ENCODE measurements at places on chromosomes 6 and 20.

DNA sequence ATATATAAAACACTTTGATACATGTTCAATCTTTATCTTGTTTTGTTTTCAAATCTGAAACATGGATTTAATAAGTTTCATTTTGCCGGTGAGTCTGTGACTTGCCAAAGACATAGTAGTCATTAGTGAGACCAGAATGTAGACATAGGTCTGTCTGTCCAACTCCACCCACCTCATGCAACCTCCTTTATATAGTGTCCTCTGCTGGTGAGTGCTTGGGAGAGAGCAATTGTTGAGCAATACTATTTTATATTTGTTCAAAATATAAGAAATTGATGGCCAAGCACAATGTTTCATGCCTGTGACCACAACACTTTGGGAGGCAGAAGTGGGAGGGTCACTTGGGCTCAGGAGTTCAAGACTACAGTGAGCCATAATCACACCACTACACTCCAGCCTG is 10.8 kb upstream of the LY86 start:
- DNase-seq = no peak

- DNase-seq = peak; percentile 47
Measured at GRCh38 chr20:38158701-38159351, 6.2 kb downstream of the TGM2 start.

GRCh38 chr6:41344876-41345275 is 9.5 kb downstream of the NCR2 start:
- no peak for DNase-seq

GRCh38 chr6:2831392-2831791 is 10.3 kb downstream of the SERPINB1 start:
- DNase-seq = no peak

- DNase-seq = peak; percentile 56
Measured at GRCh38 chr6:42452171-42453030, 675 bp upstream of the TRERF1 start.

GRCh38 chr6:159196430-159196975 is 27.3 kb downstream of the FNDC1 start:
- DNase-seq = no peak

DNA sequence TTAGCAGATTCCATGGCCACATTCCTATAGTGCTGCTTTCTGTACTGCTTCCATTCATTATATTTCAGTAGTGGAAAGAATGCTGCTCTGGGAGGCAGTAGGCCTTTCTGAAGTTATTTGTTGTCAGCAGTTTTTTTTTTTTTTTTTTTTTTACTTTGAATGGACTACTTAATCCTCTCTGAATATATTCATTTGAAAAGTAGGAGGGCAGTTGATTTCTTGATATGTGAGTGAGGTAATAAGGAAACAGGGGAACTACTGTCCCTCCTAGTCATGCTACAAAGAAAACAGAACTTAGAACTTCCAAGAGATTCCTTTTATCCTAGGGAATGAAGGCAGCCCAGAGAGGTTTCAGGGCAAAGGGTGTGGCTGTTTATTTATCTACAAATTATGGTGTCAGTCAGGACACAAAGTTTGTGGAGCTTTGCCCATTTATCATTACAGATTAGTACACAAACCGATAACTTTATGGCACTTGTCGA is 155.9 kb downstream of the JARID2 start:
- DNase-seq = no peak

DNA sequence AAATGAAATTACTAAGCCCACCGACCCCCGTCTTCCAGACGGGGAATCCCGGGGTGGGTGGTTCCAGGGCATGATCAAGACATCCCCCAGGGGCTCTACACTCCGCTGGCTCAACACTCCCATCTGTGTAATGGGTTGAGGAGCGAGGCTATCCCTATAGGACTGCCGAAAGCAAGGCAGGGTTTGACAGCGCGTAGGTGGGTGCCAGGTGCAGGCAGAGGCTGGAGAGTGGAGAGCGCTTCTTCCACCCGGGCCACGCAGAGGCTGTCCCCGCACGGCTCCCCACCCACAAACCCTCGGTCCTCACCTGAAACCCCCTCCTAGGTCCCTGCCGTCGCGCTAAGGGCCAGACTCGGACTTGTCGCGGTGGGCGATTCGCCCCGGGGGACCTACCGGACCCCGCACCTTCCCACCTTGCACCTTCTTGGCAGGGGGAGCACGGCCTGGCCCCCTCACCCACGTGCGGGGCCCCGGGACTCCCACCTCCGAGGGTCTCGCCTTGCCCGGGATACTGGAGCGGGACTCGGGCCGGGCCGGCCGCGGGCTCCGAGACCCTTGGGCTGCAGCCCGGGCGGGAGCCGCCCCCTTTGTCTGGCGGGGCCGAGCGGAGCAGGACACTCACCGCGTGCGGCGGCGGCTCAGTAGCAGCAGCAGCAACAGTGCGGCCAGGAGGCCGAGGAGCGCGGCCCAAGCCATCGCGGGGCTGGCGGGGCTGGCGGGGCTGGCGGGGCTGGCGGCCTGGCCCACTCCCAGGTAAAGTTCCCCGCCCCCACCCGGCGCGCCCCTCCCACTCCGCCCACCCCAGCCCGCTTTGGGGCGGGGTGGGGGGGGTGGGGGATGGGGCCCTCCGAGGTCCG is at the start of gene PTGIS:
PTGIS (minus strand) TSS at position 717 of the 857 bp plus-strand sequence; CDS start at position 696, 21 bp downstream.
- DNase-seq = no peak

- DNase-seq = no peak
Measured at GRCh38 chr6:8000188-8000596, 64.0 kb downstream of the BLOC1S5 start.

DNA sequence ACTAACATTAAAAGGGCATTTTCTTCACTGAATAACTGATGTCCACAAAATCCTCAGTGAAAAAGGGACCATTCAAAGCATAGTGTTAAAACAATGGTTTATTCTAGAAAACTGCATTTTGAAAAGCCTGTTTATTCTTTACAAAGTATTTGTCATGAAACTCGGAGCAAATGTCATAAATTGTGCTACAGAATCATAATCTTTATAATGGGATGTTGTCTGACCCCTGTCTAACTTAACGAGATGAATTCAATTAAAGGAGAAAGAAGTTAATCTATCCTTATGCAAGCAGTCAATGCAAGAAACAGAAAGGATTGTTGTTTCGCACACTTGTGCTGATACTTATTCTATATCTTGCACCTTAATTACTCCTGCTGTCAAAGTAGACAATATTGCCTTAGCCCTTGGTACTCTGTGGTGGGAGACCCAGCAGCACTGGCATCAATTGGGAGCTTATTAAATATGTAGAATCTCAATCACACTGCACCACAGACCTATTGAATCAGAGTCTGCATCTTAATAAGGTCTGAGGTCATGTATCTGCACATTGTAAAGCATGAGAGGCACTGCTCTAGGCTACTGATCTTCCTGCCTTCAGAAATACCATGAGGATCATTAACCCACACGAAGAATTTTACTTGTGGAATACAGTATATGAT is 708.3 kb downstream of the HDGFL1 start:
- DNase-seq = no peak

- DNase-seq = no peak
Measured at GRCh38 chr20:24497851-24498250, 28.4 kb downstream of the SYNDIG1 start.

- peak; percentile 34 for DNase-seq
Measured at GRCh38 chr6:13919861-13920260, 4.9 kb upstream of the RNF182 start.
